ENCODE measurements at places on chromosomes 3 and 15.

- no peak for DNase-seq
Measured at GRCh38 chr3:187830181-187830580, 84.9 kb upstream of the BCL6 start.

DNA sequence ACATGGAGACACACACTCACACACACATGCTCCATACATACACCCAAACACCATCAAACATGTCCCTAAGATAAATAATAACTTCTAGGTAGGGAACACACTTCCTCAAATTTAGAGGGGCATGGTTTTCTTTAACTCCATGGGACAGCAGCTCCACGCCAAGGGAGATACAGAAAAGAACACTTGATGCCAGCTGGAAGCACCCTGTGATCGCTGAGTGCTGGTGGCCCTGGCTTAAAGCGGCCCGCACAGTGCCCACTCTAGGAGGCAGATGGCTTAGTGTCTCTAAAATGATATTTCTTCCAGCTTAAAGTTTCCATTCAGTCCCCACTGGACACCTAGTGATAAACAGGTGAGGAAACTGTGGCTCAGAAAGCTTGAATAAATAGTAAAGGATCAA, 232.9 kb downstream of the UACA start:
- no peak for DNase-seq

DNA sequence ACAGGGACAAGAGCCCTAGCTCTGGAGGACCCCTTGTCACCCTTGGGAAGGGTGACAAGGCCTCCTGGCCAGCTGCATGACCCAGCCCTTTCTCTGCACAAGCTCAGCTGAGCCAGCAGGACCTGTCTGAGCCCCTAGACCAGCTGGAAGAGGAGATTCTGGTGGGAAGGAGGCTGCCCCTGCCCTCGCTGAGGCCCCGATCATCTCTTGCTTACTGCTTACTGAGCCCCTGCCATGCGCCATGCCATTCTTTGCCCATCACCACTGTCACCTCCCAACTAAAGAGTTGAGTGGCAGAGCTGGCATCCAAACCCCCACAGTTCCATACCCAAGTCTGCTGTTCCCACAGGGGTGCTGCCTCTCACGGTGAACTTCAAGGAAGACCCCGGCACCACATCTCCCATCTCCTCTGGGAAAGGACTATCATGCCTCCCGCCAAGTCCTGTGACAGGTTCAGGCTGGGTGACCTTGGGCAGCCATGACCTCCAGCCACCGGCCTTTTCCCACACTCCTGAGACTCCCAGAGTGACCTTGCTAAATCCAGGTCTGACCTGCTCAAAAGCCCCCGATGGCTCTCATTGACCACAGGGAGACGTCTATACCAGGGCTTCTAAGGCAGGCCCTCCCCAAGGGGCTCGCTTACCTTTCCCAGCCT, 34.0 kb downstream of the ACSBG1 start:
- no peak for DNase-seq

DNA sequence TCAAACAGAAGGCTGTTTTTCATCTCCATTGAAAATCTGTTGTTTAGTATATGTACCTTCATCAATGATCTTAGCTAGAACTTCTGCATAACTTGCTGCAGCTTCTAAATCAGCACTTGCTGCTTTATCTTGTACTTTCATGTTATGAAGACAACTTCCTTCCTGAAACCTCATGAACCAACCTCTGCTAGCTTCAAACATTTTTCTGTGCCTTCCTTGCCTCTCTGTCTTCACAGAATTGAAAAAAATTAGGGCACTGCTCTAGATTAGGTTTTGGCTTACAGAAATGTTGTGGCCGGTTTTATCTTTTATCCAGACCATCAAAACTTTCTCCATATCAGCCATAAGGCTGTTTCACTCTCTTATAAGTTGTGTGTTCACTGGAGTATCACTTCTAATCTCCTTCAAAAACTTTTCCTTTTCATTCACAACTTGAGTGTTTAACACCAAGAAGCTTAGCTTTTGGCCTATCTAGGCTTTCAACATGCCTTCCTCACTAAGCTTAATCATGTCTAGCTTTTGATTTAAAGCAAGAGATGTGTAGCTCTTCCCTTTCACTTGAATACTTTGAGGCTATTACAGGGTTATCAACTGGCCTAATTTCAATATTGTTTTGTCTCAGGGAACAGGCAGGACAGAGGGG, 78.6 kb downstream of the IGSF11 start:
- DNase-seq: no peak

DNA sequence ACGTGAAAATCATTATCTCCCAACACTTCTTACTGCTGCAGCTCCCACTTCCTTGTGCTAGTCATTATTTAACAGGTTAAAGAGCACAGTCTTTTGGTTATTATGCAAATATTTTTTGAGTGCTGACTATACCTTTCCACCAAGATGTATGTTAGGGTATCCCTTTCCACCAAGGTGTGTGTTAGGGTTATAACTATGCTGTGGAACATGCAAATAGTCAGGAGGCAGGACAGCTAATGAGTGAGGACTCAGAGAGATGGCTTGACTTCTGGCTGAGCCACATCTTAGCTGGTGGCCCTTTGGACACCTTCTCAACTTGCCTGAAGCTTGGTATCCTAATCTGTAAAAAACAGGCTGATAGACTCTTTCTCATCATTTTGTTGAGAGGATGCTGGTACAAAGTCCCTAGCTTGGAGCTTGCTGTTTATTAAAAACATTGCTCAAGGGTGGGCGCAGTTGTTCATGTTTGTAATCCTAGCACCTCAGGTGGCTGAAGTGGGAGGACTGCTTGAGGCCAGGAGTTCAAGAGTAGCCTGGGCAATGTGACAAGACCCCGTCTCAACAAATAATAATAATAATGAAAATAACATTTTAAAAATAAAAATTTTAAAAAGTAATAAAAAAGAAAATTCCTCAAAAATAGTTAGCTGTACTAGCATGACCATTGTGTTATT, 160.5 kb upstream of the ADAMTS9 start:
- no peak for DNase-seq

DNA sequence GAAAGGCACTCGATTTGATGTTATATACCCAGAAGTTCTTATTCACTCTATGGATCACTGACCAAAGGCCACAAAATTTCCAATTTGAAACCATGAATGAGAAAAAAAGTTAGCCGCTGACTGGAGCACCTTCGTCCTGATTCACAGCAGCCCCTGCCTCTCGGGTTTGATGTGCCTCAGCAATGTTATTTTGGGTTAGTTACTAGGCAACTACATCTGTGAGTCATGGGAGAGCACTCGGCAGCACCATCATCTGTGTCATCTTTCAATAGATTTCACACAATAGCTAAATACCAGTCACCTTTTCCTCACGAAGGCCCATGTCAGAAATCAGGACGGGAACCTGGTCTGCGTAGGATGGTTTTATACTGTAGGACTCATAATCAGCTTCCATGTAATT, 269.2 kb downstream of the ZBBX start:
- no peak for DNase-seq

Measured in stimulated activated CD8-positive, alpha-beta memory T cell treated with anti-CD3 and anti-CD28 coated beads, Interleukin-7, amount 100 ng/mL, for 24 hours (primary cell).